ENCODE measurements at places on chromosomes 4 and X.

- no peak for DNase-seq
Observed at GRCh38 chr4:166259081-166259480, 386.0 kb downstream of the TLL1 start.

DNA sequence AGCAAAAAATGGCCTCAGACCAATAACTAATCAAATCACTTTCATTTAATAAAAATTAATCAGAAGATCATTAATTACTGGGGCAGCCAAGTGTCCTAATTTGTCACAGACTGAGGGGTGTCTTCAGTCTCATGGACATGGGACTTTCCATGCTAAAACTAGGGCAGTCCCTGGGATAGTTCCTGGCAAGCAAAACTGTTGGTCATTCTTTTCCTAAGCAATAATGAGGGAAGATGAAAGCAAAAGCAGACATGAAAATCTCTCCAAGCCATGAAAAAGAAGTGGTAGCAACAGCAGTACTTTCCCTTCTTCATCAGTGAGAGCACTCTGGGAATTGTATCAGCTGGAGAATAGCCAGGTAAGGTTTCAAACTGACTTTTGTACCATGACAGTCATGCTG, 3.7 kb upstream of the ANTXR2 start:
- no peak for DNase-seq

DNA sequence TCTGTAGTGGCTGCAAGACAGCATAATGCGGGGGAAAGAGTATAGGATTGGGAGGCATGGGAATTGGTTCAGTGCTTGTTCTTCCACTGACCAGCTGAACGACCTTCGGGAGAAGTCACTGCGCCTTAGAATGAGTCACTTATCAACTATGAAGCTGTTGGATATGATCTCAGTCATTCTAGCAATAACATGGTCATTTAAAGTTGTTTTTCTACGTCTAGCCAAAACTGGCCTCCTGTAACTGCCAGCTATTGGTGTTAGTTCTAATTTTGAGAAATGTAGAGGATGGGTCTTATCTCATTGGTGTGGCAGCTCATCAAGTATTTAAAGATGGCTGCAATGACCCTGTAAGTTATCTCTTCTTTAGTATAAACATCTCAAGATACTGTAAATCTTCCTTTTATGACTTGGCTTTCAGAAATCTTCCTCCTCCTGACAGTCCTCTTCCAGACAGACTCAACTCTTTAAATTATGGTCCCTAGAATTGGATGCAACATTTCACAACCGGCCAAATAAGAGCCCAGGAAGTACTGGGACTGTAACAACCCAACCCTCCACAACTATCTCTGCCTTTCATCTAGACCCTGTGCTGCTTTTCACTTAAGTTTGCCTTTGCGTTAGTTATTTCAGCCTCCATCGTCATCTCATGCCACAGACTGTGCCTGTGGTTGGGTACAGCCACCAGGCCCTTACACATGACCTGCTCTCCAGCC, 243.3 kb downstream of the CBR4 start:
- DNase-seq, result no peak

- no peak for DNase-seq
Observed at GRCh38 chrX:53481093-53481492, 46.9 kb upstream of the HSD17B10 start.

DNA sequence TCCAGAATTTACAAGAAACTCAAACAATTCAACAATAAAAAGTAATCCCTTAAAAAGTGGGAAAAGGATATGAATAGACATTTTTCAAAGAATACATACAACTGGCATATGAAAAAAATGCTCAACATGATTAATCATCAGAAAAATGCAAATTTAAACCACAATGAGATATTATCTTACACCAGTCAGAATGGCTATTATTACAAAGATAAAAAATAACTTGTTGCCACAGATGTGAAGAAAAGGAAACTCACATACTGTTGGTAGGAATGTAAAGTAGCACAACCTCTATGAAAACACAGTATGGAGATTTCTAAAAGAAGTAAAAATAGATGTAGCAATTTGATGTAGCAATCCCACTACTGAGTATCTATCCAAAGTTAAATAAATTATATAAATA, 65.1 kb upstream of the DIAPH2 start:
- no peak for DNase-seq

DNA sequence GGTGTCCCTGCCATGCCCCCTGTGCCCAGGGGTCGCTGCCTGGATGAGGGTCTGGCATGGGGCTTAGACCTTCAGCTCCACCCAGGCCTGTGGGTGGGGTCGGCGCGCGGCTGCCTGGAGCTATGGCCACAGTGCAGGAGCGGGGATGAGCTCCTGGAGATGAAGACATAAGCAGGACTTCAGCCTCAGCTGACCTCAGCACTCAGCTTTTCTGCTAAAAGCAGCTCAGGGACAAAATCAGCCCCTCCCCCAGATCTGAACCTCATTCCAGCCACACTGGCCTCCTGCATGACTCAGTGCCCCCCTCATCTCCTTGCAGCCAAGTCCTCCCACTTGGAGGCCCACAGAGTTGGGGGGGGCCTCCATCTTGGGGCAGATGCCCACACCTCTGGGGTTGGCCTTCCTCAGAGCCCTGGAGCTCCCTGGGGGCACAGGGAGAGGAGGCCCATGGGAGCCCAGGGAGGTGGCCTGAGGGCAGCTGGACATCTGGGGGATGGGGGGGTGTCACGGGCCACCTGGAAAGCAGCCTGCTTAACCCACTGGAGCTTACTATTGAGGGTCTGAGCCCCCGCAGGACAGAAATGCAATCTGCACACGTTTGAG, 19.4 kb upstream of the CPLX1 start:
- no peak for DNase-seq

DNA sequence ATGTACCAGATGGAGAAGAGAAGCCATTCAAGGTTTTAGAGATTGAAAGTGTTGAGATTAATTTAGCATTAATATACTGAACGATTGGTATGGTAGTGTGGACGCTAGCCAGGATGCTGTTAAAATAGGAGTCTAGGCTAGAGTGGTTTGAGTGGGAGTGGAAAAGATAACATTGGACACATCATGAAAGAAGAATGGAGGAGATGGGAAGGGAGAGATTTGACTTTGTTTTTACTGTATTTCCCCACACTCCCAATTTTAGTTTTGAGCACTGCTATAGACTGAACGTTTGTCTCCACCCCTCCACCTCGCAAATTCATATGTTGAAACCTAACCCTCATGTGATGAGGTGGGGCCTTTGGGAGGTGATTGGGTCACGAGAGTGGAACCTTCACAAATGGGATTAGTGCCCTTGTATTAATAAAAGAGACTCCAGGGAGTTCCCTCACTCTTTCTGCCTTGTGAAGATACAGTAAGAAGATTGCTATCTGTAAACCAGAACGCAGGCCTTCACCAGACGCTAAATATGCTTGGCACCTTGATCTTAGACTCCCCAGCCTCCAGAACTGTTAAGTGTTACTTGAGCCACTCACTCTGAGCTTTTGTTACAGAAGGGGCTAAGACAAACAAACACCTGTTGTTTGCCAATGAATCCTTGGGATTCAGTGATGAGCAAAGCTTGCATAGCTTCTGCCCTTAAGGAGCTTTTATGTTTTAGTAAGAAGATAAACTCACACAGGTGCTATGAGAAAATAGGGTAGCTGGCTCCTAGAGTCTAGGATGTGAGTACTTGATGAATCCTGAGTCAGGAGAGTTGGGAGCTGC, 25.8 kb downstream of the USP9X start:
- DNase-seq, result no peak

DNA sequence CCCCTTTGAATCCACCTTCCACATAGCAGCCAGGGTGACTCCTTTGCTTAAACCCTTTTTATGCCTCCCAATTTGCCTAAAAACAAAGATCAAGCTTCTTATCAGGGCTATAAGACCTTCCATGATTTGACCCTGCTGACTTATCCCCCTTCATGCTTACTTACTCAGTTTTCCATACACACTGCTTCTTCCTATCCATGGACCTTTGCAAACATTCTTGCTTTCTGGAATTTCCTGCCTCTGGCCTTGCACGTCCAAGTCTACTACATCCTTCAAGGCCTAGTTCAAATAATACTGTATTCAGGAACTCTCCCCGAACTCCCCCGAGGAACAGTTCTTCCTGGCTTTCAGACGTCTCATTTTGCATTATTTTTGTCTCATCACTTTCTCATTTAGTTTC, 31.8 kb downstream of the RAP2C start:
- DNase-seq, result no peak

DNA sequence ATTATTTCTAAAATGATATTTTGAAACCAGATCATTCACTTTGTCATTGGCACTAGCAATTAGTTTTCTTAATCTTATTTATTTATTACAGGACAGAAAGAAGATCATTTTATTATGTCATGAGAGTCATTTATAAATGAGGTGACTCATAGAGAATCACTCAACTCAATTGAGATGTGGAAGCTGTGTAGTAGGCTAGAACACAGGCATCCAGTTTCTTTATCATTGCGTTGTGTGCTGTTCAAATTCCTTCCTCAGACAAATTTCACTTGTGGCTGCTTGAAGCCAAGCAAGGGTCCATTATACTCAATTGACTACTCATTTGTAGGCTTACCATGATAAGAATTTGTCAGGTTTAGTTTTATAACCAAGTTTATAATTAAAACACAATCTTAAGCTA, 87.6 kb downstream of the MRPL1 start:
- no peak for DNase-seq

DNA sequence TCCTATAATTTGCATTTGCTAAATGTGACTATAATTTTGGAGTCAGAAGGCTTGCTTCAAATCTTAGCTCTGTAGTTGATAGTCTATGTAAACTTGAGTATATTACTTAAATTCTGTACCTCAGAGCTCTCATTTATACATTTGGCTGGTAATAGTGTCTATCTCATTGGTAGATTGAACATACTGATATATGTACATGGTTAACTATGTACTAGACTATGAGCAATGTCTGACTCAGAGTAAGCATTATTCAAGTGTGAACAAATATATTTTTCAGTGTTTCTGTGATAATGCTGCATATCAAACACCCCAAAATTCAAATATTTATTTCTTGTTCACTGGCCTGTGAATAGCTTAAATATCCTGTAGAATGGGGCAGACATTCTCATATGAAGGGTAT, 1568.9 kb upstream of the PABPC4L start:
- no peak for DNase-seq

DNA sequence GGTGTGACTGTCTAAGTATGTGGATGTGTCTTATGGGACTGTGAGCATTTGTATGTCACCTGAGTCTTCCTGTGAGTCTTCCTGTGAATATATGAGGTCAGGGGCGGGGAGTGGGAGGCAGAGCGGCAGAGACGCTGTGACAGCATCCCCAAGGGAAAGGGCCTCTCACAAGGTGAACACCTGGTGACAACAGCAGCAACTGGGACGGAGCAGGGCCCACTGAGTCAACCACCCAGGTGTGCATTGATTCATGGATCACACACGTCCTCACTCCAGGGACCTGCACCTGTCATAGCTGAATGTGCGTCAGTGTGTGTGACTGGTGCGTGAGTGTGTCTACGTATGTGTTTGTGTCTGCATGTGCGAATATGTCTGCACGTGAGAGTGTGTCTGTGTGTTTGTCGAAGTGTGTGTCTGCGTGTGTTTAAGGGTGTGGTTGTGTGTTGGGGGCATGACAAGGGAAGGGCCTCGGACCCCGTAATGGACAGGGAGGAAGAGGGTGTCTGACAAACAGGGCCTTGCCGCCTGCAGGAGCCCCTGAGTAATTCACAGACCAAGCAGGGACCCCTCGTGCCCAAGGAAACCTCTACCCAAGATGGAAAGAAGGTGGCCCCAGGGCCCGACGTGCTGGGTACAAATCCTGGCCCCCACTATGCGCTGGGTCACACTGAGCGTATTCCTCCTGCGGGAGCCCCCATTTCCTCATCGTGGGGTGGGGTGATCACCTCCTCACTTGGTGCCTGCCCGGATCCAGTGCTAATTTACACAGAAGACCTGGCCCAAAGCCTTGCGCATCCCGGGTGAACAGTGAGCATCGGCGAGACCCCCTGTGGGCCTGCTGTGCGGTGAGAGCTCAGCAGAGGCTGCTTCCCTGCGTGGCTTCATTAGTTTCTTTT, 76.7 kb downstream of the ABLIM2 start:
- DNase-seq, result no peak

DNA sequence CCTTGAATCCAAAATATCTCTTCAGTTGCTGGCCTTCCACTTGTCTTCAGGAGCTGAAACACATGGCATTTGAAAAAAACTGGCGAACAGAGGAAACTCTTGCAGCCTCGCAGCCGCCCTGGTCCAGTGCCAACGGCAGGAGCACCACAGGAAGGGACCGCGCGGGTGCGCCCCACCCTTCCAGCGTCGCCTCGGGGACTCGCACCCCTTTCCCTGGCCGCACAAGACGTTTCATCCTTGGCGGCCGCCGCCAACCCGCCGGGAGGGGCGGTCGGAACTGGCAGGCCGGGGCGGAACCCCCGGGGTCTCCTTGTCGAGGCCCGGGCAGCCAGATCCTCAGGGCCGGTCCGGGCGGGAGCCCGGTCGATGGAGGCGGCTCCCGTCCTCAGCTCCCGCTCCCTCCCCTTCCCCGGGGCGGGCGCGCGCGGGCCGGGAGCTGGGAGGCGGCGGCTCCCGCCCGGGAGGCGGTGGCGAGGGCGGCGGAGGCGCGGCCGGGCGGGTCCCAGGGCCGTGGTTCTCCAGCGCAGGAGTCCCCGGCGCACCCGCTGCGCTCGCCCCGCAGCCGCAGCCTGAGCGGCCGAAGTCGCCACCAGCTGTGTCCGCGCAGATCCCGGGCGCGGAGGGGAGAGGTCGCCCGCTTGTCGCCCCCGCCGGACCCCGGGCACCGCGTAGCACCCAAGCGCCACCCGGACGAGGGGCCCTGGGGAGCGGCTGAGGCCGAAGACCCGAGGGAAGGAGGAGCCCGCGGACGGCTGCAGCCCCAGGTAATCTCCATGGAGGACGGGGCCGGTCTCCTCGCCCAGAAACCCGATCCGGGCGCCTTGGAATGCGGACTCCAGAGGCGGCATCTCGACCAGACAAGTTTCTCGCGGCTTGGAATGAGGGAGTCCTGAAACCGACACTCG, 886 bp upstream of the NDST3 start:
- no peak for DNase-seq

DNA sequence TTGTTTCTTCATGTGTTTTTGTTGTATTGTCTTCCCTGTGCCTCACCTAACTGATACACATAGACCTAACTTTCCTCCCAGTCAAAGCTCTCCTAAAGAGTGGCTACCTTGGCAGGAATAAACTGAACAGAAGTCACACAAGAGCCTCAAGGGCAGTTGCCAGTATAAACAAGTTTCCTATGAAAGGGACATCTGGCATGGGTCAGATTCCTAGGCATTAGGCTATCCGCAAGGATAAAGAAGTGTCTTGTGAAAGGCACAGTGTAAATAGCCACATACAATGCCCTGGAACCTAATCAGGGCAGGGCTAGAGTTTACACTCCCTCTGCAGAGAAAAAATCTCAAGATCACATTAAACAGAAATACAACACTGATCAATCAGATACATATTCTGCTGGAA, 220.8 kb downstream of the SPANXN3 start:
- DNase-seq, result no peak

GRCh38 chrX:18534949-18535348, 109.5 kb downstream of the CDKL5 start:
- no peak for DNase-seq

- DNase-seq, result no peak
Observed at GRCh38 chrX:139795196-139795595, 87.2 kb upstream of the MCF2 start.

- DNase-seq, result no peak
Observed at GRCh38 chrX:2831471-2832228, 2.9 kb downstream of the GYG2 start.

- DNase-seq, result no peak
Observed at GRCh38 chr4:95293014-95293413, 255.8 kb downstream of the UNC5C start.

- no peak for DNase-seq
Observed at GRCh38 chr4:8928074-8928473, 56.4 kb upstream of the HMX1 start.

- no peak for DNase-seq
Observed at GRCh38 chrX:2224161-2224560, 276.6 kb downstream of the DHRSX start.

- DNase-seq, result no peak
Observed at GRCh38 chrX:70279081-70279480, 2.9 kb upstream of the RAB41 start.

All from activated T-cell treated with anti-CD3 and anti-CD28 coated beads for 1 hour (primary cell).